ENCODE measurements at places on chromosomes 6 and 20.

GRCh38 chr6:30194797-30195690 is 18.2 kb downstream of the TRIM26 start:
- DNase-seq = no peak

- DNase-seq = no peak
These were observed 213.7 kb upstream of the SGK1 start for GRCh38 chr6:134531611-134532010.

- DNase-seq = no peak
These were observed 5.0 kb upstream of the KCNK16 start for GRCh38 chr6:39327507-39327906.

DNA sequence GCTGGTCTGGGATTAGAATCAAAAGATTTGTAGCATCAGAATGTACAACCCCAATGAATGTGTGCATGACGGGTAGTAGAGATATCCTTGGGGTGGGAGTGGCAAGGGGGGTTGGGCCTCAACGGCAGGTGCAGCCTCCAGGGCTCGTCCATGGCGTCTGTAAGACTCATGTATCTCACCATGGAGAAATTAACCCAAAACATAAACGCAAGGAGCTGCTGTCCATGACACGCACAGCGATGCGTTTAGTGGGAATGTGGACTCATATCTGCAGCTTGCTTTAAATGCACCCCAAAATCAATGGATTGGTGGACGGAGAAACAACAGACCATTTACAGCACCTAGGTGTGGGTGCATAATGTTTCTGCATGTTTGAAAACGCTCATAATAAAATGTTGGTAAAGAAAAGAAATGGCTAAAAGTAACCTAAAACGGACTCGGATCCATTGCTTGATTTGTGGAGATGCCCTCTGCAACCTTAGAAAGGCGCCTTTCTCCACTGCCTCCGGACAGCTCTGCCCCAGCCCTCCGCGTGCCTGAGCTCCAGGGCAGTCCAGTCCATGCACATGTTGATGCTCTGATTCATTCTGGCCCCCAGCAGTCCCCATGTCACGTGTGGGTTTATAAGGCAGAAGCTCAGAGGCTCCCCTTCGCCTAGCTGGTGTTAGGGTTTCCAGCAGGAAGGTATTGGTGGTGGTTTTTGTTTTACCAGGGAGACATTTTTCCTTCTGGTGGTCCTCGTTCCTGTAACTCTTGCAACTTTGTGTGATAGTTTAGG is 24.5 kb downstream of the PYGB start:
- DNase-seq = no peak

DNA sequence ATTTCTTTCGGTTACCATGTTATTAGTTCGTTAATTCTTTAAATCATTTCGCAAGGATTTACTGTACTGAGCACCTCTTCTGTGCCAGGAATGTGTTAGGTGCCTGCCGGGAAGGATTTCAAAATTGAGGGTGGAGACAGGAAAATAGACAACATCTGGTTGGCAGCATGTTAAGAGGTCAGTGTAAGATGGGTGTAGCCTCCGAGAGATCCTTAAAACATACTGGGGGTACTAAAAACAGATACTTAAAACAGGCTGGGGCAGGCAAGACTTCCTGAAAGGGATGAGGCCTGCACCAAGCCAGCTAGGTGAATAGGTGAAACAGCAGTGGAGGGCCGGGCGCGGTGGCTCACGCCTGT is 178.0 kb upstream of the SGK1 start:
- DNase-seq = no peak

DNA sequence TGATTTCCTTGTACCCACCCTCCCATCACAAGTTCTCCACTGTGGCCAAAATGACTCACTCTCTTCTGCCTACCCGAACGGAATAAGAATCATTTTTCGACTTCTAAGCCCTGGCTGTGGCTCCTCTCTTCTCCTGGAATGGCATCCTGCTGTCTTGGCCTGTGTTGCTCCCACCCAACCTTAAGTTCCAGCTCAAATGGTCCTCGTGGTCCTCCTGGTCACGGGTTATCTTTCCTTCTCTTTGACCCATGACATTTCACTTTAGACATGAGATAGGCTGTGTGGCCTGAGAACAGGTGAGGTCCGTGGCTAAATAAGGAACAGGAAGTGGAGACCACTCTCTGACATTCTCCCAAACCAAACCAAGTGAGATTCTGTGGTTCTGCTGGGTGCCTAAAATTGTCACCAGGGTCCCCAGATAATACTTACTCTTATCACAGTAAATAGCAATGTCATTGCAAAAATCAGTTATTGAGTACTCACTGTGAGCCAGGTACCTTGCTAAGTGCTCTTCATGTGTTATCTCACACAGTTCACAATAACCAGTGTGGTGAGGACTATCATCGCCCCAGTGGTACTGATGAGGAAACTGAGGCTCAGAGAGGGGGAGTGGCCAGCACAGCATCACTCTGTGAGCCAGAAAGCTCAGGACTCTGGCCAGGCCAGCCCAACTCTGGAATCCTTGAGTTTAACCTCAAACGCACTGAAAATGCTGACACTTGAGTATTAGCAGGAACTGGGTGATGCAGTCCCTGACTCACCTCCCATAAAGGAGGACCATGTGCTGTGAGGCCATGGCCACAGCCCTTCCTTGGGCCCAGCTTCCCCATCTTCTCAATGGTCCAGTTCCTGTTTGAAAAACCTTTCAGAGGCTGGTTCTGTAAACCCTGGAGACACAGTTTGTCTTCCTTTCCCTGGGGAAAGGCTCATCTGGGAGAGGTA is 74.8 kb upstream of the SIRPA start:
- DNase-seq = no peak

GRCh38 chr6:3102875-3103274 is 15.6 kb upstream of the BPHL start:
- DNase-seq = no peak

DNA sequence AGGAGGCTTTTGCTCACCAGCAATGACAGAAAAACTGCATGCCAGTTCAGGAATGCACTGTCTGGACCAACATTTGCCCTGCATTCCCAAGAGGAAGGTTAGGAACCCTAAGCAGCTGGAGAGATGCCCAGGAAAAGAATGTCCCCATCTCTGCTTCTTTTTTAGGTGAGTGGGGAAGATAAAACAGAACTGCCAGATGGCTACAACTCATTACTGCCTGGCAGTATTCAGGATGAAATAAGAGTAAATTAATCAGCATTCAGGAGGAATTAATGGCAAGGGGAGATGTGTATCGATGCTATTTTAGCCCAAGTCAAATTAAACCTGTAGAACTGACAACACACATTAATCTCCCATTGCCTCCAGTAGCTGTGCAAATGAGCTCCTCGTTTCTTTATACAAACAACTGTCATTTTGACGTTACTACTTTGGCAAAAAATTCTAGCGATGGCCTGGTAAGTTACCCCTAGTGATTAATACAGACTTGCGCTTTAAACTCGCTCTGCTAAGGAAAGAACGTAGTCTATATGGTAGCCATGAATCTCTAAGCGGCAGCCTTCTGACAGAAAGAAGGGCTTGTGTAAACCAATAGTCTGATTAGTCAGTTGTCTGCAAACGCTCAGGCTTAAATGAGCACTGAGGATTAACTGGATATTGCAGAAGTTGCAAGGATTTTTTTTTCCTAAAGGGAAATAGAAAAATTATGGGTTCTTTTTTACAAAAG is 16.7 kb upstream of the SMLR1 start:
- no peak for DNase-seq

DNA sequence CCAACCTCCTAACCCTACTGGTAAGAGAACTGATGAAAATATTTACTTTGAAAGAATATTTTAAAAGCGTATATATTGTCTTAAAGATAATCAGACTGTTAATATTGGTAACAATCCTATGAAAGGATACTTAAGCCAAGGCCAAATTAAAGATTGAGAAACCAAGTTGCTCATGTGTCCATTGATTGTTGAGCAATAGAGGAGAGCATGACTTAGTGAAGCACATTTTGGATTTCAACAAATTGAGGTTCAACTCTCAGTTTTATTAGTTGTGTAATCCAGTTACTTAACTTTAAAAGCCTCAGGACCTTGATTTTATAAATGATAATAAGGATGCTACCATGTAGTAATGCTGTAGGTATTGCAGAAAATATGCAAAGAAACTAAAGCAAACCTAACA is 56.8 kb downstream of the PRL start:
- DNase-seq = no peak

DNA sequence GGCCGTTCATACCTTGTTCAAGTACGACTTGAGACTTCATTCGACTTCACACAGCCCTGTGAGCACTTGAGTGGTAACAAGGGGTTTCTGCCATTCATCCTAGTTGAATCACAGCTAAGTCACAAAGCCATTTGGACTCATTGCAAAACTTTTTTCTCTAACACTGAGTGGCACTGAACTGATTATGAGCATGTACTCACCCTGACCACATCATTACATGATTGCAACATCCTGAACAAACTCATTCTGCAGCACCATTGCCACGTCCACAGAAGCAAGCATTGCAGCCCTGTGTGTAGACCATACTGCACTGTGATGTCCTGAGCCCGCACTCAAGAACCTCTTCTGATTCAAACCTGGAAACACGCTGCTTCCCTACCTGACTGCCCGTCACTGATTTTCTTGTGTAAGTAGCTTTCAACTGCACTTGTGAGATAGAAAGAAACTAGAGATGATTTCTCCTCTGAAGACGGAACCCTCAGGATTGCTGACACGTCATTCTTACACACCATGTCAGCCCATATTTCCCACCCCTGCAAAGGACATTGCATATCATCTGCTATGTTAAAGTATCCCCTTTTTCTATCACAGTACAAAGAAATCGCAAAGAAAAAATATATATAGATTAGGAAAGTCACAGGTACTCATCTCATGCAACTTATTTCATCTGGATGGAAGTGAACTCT is 81.6 kb downstream of the C6orf118 start:
- no peak for DNase-seq

GRCh38 chr20:15380770-15381169 is 1043.4 kb upstream of the FLRT3 start:
- no peak for DNase-seq

- no peak for DNase-seq
These were observed 228.1 kb downstream of the ATXN1 start for GRCh38 chr6:16533210-16533609.

DNA sequence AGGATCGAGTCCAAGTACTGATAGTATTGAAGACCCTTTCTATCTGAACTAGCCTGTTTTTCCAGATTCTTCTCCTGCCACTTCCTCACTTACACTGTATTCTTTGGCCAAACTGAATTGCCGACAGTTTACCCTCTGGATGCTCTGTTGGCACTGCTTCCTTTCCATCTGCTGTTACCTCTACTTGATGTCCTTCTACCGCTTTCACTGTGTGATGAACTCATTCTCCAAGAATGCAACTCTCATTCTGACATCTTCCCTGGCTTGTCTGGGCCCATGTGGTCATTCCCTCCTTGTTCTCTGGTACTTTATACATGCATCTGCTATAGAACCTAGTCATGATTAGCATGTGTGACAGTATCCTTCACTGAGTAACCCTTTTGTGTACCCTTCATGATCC is 16.3 kb downstream of the RPRD1B start:
- DNase-seq = no peak

DNA sequence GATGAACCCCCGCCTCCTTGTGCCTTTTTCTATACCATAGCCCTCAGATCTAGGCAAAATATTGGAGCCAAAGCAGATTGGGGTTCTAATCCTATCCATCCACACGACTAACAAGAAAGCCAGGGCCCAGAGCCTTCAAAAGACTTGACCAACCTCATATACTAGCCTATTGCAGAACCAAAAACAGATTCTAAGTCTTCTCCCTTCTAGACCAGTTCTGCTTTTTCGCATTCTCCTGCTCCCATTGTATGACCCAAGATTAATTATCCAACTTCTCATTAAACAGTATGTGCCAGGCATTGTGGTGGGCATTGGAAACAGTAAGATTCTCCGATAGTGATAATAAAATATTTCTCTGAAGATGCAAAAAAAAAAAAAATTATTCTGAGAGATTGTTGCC is 113.7 kb upstream of the JARID2 start:
- no peak for DNase-seq

DNA sequence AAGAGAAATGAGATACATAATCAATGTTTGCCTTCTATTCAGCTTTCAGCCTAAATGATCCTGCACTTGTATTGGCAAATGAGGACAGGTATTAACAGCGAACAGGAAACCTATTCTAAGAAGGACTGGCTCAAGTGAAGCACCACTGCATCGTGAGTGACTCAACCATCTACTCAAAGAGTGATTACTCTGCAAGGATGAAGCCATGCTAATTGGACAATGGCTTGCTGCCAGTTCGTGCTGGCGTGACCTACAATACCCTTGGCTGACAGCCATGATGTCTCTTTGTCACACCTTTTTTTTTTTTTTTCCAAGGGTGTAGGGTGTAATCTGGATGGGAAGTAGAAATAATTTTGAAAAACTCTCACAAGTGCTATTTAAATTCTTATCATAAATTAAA is 104.9 kb downstream of the GJA10 start:
- no peak for DNase-seq

DNA sequence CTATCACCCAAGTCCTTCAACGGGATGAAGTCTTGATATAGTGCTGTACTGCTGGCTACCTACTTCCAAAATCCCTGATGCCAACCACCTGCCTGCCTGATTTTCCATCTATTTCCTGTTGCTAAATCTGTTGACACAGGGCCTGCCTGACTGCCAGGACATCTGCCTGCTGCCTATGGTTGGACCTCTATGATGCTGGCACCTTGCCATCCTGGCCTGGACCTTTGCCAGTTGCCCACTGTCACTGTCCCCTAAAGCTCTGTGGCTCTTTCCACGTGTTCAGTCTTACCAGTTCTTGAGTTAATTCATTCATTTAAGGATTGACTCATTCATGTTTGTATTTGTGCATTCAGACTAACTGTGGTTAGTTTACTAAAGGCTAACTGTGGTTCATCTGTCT is 9.2 kb upstream of the RGS17 start:
- no peak for DNase-seq

DNA sequence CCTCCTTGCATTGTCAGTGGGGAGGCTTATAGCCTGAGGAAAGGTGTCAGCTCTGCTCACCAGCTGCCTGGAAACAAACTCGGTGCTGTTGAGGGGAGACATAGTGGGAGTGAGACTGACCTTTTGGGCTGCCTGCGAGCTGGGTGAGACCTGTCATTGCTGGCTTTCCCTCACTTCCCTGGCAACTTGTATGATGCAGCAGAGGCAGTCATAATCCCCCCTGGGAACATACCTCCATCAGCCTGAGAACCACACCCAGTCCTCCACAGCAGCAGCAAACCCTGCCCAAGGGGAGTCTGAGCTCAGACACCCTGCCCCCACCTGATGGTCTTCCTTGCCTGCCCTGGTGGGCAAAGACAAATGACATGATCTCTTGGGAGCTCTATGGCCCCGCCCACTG is 521.2 kb upstream of the IMPG1 start:
- no peak for DNase-seq

DNA sequence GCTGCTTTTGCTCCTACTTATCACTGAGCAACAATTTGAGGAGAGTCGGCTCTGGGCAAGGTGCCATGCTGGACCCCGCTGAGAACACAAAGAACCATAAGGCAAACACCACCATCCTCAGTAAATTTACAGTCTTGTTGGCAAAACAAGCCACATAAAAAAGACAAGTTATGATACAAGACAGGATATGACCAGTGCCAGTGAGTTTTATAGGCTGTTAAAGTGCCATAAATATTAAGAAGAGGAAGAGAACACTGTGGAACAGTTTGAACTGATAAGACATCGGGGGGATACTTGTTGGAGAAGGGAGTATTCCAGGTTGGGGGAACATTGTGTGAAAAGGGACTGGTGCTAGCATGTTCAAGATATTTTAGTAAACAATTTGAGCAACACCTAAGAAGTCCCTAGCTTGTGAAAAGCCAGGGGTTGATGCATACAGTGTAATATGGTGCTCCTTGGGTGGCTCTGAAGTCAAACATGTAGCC is 25.3 kb upstream of the RIPOR2 start:
- no peak for DNase-seq

Data from esophagus squamous epithelium (tissue), 5 donors.